ENCODE measurements at places on chromosomes 2 and 18.

DNA sequence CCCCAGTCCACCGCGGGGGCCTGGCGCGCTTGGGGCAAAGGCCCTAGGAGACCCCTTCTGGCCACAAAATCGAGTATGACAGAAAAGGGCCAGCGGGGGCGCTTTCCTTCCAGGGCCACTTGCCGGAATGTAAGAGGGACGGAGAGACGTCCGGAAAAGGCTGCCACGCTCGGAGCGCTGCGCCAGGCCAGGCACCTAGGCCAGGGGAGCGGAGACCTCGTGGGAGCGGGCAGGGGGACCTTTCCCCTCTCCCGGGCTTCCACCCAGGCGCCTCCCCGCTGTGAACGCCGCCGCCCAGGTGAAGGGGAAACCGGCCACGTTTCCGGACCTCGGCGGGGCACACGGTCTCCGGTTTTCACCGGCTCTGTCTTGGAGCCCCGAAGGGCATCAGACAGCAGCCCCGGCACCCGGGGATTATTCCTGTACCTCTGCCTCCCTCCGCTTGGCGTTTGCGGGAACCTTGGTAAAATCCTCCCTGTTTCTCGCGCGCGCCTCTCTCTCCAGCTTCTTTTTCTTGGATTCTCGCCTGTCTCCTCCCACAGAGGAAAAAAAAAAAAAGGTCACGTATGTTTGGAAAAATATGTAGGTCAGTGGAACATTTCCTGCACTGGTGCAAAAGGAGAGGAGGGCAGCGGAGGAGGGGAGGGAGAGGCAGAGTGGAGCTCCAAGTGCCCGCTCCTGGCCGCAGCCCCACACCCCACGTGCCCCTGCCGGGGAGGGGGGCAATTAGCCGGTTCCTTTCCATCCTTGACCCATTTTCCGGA lies 1.2 kb upstream of the NPAS2 start:
- no peak for DNase-seq

GRCh38 chr18:79819064-79819967 lies 21.6 kb downstream of the KCNG2 start:
- DNase-seq, result no peak

GRCh38 chr2:7999683-8000476 lies 682.0 kb upstream of the ID2 start:
- DNase-seq, result no peak

DNA sequence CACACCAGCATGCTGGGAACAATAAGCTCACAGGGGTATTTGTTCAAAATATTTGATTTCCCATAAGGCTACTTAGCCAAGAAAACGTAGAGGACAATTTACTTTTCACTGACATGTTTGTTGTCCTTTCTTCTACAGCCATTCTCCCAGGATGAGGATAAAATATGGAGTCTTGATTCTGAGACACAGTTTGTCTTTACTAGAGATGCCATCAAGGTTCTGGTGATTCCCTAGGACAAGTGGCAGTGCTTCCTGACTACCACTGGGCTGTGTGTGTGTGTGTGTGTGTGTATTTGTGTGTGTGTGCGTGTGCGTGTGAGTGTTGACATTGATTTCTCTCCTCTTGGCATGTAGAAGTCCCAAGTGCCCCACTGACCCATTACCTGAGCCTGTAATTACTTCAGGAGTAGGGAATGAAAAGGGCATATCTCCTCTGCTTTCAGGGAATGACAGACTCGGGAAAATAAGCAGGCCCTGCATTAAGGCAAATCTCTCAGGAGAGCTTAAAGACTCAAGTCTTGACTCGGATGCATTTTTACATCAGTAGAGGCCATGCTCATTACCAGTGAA lies 761.6 kb downstream of the DCC start:
- no peak for DNase-seq

GRCh38 chr2:226909126-226909525 lies 73.3 kb downstream of the RHBDD1 start:
- DNase-seq, result peak; percentile 17

Data from GM12865 (cell line).